Neural progenitor cell (in vitro differentiated cells): ENCODE measurements at places on chromosomes 1 and 21.

- DNase-seq = no peak
Observed at GRCh38 chr1:38031513-38031866, 15.1 kb downstream of the POU3F1 start.

DNA sequence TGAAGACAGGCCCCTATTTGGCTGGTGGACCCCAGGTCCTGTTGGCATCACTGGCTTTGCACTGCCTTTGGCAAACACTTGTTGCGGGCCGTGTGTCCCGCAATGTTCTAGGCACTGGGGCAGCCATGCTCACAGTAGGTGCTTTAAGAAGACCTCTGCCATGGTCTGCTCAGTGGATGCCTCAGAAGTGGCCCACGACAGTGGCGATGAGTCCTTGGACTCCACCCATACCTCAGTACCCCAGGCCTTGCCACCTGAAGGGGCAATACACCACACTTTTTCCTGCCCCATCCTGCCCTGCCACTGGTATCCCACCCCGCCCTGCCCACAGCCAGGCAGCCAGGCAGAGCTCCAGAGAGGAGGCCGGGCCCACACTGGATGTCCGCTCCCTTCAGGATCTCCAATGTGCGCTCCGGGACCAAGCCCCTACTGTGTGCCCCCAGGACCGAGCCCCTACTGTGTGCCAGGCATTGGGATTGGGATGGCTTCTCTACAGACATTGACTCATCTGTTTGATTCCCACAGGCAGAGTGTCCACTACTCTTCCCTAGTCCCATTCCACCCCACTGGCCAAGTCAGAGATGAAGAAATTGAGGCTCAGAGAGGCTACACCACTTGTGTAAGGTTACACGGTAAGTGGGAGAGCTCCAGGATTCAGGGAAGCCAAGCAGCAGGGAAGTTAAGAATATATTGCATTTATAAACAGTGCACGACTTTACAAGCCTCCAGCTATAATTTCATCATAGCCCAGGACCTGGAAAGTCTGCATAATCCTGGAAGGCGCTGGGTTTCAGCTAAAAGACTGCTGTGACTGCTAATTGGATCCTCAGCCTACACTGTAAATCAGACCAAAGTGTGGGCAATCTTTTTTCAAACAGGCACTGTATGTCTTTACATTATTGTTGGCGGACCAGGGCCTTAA lies 101.6 kb downstream of the DMRTB1 start:
- DNase-seq = no peak

DNA sequence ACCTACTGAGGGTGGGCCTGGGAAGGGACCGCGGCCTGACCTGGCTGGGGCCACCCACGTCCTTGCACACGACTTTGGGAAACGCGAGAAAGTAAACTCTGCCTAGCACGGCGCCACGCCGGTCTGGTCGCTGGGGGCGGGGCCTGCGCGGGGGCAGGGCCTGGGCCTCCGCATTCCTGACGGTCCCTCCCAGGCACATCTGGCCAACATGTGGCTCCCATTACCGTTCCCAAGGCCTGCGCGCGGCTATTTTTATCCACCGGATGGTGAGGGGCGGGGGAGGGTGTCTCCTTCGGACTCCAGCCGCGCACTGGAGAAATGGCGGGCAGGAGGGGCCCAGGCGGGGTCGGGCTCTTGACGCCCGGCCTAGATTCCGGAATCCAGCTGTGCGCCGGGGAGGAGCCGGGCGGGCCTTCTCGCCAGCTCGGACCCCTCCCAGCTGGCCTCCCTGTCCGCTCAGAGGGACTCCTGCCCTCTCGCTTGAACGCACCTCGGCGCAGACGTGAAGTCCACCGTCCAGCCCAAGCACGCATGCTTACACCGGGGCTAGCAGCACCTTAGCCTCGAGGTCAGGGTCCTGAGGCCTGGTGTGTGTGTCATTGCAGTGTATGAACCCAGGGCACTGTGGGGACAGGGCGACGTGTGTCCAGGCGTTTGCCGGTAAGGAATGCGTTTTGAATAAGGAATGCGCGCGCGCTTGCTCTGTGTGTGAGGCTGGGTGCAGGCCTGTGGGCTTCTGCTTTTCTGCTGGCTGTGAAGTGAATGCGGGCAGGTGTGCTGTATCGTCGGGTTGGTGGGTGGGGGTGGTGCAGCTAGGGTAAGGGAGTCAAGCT lies 2.1 kb downstream of the EVA1B start:
- DNase-seq = peak; percentile 89

DNA sequence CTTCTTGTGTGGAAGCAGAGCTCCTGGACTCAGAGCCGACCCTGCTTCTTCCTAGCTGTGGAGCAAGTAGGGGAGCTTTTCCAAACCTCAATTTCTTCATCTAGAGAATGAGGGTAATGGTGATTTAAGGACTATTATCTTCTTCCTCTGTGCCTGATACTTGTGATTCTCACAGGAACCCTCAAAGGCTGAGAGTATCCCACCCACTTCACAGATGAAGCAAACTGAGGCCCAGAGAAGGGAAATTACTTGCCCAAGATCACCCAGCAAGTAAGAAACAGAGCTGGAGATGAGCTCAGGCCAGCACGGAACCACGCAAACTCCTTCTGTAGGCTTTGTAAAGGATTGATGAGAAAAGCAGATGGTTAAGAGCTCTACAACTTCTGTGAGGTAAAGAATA lies 15.1 kb upstream of the SLC2A1 start:
- DNase-seq = no peak

- peak; percentile 27 for DNase-seq
Observed at GRCh38 chr1:7576946-7577657, 194.0 kb upstream of the VAMP3 start.

DNA sequence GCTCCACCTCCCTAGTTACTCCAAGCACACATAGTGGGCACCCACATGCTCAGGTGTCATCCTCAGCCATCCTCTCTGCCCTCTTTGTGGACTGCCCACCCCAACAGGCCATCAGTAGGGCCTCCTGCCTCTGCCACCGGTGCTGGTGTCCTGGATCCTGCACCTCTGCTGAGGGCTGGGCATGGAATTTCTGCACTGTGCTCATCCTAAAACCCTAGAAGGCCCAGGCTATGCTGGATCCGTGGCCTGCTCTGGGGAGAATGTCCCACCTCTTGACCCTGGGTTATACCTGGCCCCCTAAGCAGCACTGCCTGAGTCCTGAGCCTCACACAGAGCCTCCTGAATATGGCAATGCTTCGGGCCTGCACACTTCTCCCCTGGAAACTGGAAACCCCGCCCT lies 318.3 kb downstream of the MATN1 start:
- DNase-seq = no peak

DNA sequence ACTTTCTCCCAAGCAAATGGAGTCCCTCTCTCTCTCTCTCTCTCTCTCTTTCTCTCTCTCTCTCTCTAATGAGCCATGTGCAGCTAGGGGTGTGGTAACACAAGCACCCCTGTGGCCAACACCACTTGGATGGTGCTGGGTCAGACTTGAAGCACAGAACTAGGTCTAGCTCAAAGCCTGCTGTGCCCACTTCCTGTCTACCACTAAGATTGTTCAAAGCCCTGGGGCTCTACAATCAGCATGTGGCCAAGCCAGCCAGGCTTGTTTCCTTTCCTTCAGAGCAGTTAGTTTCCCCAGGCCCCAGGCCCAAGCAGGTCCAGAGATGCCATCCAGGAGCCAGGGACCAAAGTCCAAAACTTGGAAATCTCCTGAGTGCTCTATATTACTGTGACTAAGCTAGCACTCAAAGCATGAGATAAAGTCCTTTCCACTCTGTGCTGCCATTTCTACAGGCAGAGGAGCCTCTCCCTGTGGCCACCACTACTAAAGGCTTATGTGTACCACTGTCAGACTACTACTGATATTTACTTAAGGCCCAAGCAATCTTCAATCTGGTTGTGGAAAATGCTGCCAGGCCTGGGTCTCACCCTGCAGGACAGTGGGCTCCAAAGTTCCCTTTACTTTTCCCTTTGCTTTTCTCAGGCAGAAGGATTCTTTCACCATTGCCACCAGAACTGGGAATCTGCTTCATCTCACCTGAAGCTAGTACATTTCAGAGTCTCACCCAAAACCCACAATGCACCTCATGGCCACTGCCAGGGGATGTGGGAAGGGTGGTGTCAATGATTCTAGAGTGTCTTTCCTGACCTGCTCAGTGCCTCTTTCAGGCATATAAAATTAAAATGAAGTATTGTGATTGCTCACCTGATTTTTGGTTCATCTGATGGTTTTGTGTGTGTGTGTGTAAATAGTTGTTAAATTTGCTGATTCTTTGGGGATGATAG lies 999.5 kb downstream of the NCAM2 start:
- DNase-seq = no peak

- DNase-seq = no peak
Observed at GRCh38 chr1:33122483-33123178, 41.7 kb downstream of the AZIN2 start.

- DNase-seq = peak; percentile 83
Observed at GRCh38 chr1:34929497-34929852, at the start of gene DLGAP3. Gene DLGAP3 (minus strand): TSS chr1:34929650. CDS start chr1:34905383, 24,267 bp downstream.

DNA sequence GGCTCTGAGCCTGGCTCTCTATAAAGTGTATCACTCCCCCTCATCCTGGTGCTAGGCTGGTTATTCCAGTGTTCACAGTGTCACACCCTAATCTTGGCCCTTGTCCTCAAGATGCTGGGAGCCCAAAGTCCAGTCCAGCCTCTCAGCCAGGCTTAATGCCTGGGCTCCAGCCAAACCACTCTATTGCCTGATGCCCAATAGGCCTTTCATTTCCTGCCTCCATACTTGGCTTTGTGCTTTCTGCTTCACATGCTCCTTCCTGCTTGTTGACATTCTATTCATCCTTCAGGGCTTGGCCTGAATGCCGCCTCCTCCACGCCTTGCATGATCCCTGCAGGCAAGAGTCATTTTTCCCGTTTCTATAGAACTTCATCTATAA lies 1.7 kb downstream of the KLHDC8A start:
- no peak for DNase-seq
